ENCODE measurements at places on chromosomes 4 and X. TPM values are rescaled to one million over a fixed set of nuclear protein-coding genes. Genes with fewer than 3 reads are reported as not detected.
A peak's percentile ranks its signal among the peaks of the same experiment; 100 is the strongest.

Gene CXXC4
- 0.60 TPM for polyA plus RNA-seq

Gene SHROOM4
- 1.6 TPM for polyA plus RNA-seq

Gene MAGED4B
- polyA plus RNA-seq = 2.4 TPM

Gene VCX3B
- polyA plus RNA-seq = not detected

- H3K27me3 ChIP-seq = no peaks in the 10 kb centered on the region
- H3K4me3 ChIP-seq = no peak overlapping the region
- no peak for DNase-seq
- peaks cover 84% of the 10 kb centered on the region for H3K36me3 ChIP-seq
- no peak overlapping the region for H3K27ac ChIP-seq
Measured at GRCh38 chr4:182896421-182896820, 20.8 kb downstream of the DCTD start.

DNA sequence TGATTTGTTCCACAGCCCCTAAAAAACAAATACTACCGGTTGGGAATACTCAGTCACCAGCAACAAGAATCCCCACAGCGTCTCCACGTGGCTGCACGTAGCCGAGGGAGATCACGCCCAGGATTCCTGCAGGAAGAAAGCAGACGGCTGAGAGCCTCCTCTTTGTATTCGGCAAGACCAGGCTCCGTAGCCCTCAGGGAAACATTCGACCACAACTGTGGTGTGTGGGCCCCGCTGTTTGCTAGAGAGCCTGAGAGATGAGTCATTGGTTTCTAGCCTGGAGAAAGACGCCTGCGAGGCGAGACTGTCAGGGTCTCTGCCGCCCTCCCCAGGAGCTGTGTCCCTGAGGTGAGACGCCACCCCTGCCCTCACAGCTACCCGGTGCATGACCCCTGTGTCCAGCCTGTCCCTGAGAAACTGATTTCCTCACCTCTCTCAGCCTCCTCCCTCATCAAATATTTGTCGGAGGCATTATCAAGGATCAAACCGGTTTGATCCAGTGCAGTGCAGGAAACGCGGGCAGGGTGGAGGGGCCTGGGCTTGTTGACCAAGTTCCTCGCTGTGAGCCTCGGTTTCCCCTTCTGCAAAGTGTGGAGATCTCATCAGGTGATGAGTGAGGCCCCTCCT, 4.7 kb upstream of the S100P start:
- peak overlapping the region; percentile 31 for H3K27ac ChIP-seq
- H3K36me3 ChIP-seq = no peaks in the 10 kb centered on the region
- no peak overlapping the region for H3K4me3 ChIP-seq
- peaks cover 11% of the 10 kb centered on the region for H3K4me1 ChIP-seq
- H3K27me3 ChIP-seq = no peaks in the 10 kb centered on the region

DNA sequence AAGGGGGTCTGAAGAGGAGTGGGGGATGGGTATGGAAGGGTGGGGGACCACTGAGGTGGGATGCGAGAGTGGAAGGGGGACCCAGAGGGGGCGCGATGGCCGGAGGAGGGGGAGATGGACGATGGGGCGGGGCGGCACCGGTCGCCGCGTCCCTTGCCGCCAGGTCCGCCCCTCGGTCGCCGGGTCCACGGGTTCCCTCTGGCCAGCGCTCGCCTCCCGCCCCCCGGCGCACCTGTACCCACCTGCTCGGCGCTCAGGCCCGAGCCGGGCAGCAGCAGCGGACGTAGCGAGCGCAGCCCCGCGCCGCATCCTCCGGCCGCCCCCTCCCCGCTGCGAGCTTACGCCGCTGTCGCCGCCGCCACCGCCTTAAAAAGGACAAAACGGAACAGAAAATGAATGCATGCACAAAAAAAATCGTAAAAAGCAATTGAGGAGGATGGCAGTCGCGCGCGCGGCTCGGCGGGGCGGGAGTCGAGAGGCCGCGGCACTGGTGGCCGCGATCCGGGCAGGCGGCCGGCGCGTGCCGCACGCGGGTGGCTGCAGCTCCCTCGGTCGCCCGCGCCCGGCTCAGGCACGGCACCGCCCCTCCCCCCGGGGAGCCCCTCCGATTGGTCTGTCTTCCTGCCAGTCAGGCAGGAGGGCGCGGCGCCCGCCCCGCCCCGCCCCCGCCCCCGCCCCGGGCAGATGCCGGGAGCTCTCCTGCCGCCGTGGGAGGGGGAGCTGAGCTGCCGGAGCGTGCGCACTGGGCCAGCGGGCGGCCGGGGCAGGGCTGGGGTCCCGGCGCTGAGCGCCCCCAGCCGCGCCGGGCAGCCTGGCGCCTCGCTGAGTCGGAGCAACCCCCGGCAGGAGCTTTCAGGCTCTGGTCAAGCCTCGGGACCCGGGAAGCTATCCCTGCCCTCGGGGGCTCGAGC, at the start of gene JAKMIP1:
Gene JAKMIP1, minus strand, starts transcription at position 539 of the 911 bp plus-strand sequence. CDS start 87,699 bp downstream, outside the sequence.
- DNase-seq = peak; percentile 75
- no peaks in the 10 kb centered on the region for H3K4me1 ChIP-seq

GRCh38 chrX:117957128-117957527, 159.5 kb downstream of the KLHL13 start:
- H3K4me3 ChIP-seq = no peak overlapping the region
- no peak overlapping the region for H3K27ac ChIP-seq
- no peaks in the 10 kb centered on the region for H3K4me1 ChIP-seq
- no peaks in the 10 kb centered on the region for H3K27me3 ChIP-seq

GRCh38 chrX:153494541-153495361, at the start of gene BGN:
BGN (plus strand) TSS chrX:153494980; CDS start chrX:153504632, 9,652 bp downstream.
- H3K27me3 ChIP-seq = no peaks in the 10 kb centered on the region
- no peak for DNase-seq
- H3K27ac ChIP-seq = peak within 1 kb of the TSS; percentile 31
- H3K4me3 ChIP-seq = no peak within 1 kb of the TSS

DNA sequence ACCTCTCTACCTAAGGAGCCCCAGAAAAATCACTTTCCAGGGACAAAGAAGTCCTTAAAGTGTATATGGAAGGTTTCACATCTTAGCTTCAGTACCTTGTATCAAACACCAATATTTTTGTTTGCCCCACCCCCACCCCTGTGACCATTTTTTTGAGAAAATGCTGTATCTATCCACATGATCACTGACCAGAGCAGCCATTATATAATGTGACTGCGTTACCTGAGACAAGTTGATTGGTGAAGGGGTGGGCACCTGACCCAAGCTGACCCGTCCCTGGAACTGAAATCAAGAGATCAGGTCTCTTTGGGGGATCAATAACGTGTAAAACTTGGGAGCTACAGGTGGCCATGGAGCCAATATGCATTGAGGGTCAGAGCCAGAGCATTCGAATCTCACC, 10.7 kb downstream of the TIFA start:
- no peak for DNase-seq
- no peak overlapping the region for H3K27ac ChIP-seq
- H3K4me3 ChIP-seq = no peak overlapping the region
- no peaks in the 10 kb centered on the region for H3K36me3 ChIP-seq
- H3K27me3 ChIP-seq = no peaks in the 10 kb centered on the region
- H3K4me1 ChIP-seq = peaks cover 7% of the 10 kb centered on the region

DNA sequence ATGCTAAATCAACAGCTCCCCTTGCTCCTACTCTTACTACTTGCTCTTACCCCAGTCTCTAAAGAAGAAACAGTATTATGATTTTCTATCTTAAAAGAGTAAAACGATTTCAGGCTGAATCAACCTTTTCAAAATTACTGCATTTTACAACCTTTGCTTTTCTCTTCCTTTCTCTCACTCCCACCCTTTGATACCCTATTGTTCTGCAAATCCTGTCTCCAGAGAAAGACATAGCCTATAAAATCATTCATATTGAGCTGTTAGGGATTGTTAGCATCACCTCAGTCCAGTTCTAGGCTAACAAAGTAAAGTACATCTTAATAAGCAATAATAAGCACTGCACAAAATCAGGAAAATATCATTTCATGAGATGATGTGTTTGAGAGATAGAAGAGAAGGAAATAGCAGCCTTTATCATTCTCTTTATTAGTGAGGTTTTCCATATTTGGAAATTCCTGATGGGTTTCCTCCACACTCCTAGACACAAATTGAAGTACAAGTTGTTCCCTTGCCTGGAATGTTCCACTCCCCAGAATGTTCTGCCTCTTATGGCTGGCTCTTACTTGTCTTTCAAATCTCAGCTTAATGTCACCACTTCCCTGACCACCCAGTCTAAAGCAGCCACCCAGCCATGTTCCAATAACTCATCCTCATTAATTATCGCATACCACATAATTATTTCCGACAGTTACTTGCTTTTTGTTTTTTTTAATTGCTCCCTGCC, 219.7 kb downstream of the PALLD start:
- no peaks in the 10 kb centered on the region for H3K27me3 ChIP-seq
- peak overlapping the region; percentile 87 for H3K27ac ChIP-seq
- peaks cover 38% of the 10 kb centered on the region for H3K4me1 ChIP-seq
- H3K4me3 ChIP-seq = no peak overlapping the region
- DNase-seq = no peak
- no peaks in the 10 kb centered on the region for H3K36me3 ChIP-seq

Gene FREM3
- not detected for polyA plus RNA-seq

- H3K4me1 ChIP-seq = no peaks in the 10 kb centered on the region
- no peaks in the 10 kb centered on the region for H3K27me3 ChIP-seq
- H3K36me3 ChIP-seq = no peaks in the 10 kb centered on the region
- DNase-seq = no peak
- no peak overlapping the region for H3K27ac ChIP-seq
Measured at GRCh38 chrX:148926371-148926770, 426.0 kb downstream of the AFF2 start.

DNA sequence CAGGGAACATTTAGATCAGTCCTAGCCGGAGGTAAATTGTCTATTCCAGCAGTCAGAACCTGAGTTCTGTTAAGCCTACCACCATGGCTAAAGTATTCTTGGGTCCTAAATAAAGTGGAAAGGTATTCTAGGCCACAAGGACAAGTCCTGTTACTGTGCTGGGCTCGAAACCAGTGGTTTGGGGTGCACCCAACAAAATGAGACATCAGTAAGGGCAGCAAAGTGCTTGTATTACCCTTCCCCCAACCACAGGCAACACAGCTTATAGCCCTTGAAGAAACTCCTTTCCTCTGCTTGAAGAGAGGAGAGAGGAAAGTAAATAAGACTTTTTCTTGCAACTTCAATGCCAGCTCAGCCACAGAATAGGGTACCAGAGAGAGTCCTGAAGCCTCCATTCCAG, 1345.6 kb downstream of the PCDH18 start:
- H3K27ac ChIP-seq = no peak overlapping the region
- H3K4me3 ChIP-seq = no peak overlapping the region
- H3K36me3 ChIP-seq = no peaks in the 10 kb centered on the region
- H3K4me1 ChIP-seq = no peaks in the 10 kb centered on the region
- DNase-seq = no peak
- no peaks in the 10 kb centered on the region for H3K27me3 ChIP-seq

- H3K4me1 ChIP-seq = no peaks in the 10 kb centered on the region
- H3K4me3 ChIP-seq = no peak overlapping the region
- DNase-seq = no peak
- H3K27me3 ChIP-seq = no peaks in the 10 kb centered on the region
- H3K36me3 ChIP-seq = no peaks in the 10 kb centered on the region
Measured at GRCh38 chr4:89270792-89271191, 36.8 kb downstream of the GPRIN3 start.

DNA sequence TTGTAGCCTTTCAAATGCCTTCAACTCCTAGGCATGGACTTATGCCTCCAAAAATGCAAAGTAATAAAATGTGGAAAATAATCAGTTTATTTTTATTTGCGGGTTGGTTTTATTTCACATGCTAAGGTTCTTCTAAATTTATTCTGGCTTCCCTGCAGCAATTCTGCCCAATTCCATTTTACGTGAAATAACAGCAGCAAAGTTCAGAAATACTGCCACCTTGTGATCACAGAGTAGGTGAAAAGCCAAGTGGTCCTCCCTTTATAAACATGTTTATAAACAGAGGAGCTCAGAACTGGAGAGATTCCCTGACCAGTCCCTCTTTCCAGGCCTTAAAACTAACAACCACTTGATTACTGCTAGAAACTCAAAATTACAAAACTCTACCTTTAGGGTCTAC, 14.7 kb upstream of the DCHS2 start:
- H3K4me3 ChIP-seq = no peak overlapping the region
- no peak overlapping the region for H3K27ac ChIP-seq
- no peaks in the 10 kb centered on the region for H3K27me3 ChIP-seq
- H3K4me1 ChIP-seq = no peaks in the 10 kb centered on the region

- H3K27me3 ChIP-seq = no peaks in the 10 kb centered on the region
- no peaks in the 10 kb centered on the region for H3K4me1 ChIP-seq
- DNase-seq = no peak
- no peak overlapping the region for H3K4me3 ChIP-seq
- H3K36me3 ChIP-seq = no peaks in the 10 kb centered on the region
Measured at GRCh38 chr4:54800831-54801530, 143.2 kb downstream of the KIT start.

DNA sequence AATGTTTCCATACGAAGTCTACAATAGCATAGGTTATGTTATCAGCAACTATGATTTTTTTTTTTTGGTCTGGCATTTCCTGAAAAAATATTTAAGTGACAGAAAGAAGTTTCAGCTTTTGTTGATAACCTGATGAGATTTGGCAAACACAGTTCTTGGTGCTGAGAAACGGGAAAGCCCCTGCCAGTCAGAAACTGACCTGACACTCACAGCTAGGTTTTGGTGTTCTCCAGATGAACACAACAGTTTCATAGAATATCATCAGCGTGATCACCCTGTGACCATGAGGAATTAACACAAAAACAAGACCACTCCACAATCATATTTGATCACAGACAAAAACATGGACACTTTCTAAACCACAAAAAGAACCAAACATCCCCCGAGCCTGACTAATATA, 152.5 kb upstream of the DCAF8L1 start:
- H3K4me1 ChIP-seq = no peaks in the 10 kb centered on the region
- H3K27me3 ChIP-seq = no peaks in the 10 kb centered on the region
- DNase-seq = no peak
- H3K27ac ChIP-seq = no peak overlapping the region

GRCh38 chr4:155626561-155626960, 40.1 kb upstream of the GUCY1A1 start:
- peaks cover 18% of the 10 kb centered on the region for H3K4me1 ChIP-seq
- H3K4me3 ChIP-seq = no peak overlapping the region
- H3K27ac ChIP-seq = no peak overlapping the region

GRCh38 chr4:149999485-150000074, 78.7 kb upstream of the DCLK2 start:
- H3K4me3 ChIP-seq = no peak overlapping the region
- no peaks in the 10 kb centered on the region for H3K27me3 ChIP-seq
- no peak overlapping the region for H3K27ac ChIP-seq
- DNase-seq = peak; percentile 71
- H3K4me1 ChIP-seq = no peaks in the 10 kb centered on the region
- H3K36me3 ChIP-seq = no peaks in the 10 kb centered on the region

DNA sequence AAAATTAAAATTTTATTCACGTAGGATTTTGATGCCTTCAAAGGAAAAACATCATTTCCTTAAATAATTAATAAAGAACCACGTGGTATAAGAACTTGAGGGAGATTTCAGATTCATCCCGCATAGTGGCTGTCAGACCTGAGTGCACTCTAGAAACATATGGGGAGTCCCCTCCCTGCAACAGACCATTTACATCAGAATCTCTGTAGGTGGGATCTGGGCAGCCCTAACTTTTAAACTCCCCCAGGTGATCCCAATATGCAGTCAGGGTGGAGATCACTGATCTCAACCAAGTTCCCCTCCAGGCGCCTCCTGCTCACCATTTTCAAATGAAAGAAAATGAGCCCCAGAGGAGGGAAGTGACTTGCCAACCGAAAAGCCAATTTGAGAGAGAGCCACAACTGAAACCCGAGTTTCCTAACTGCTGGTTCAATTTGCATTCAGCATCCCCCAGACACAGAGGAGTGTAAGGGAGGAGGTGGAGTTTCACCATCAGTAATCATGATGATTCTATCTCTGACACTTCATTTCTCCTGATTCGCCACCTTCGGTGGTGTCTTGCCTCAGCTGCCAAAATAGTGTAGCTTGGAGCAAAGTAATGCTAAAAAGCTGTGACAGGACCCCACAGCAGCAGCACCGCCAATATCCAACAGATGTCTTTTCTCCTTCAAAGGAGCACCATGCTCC, 11.4 kb downstream of the RNF150 start:
- H3K36me3 ChIP-seq = no peaks in the 10 kb centered on the region
- H3K27ac ChIP-seq = no peak overlapping the region
- H3K27me3 ChIP-seq = no peaks in the 10 kb centered on the region
- no peak for DNase-seq
- H3K4me3 ChIP-seq = no peak overlapping the region
- peaks cover 38% of the 10 kb centered on the region for H3K4me1 ChIP-seq
